ENCODE measurements at places on chromosomes 6 and 20.

- DNase-seq, result no peak
Observed at GRCh38 chr20:57395111-57395966, 4.1 kb downstream of the RBM38 start.

DNA sequence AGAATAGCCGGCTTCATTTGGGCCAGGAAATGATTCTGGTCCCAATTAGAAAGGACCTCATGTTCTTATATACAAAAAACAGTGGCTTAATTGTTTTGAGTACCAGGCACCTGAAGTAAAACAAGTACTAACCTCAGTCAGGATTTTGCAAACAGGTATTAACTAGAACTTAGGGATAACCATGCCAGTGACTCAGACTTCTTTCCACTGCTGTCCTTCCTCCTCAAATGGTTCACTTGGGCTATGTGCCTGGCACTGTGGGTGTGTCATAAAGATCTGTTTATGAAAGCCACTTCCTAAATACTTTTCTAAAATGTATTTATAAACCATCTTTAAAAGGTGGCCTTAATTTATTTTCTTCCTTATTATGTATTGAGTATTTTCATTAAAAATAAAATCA lies 10.7 kb downstream of the CLDN20 start:
- DNase-seq, result peak; percentile 25

DNA sequence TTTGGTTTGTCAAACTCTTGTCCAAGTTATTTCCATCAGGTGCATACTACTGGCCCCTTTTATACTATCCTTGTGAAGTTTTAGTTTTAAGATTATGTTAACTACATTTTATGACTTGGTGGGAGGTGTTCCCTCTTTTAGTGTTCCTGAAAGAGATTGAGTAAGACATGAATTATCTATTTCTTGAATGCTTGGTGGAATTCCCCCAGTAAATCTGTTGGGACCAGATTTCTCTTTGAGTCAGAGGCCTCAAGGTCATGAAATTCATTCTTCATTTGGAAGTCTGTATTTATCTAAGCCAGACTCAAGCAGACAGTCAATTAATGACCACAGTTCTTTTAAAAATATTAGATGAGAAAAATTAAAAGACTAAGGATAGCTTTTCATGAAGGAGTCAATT lies 81.3 kb downstream of the MOXD1 start:
- DNase-seq, result peak; percentile 55

- no peak for DNase-seq
Observed at GRCh38 chr6:34349211-34349610, 43.3 kb downstream of the NUDT3 start.

- DNase-seq, result no peak
Observed at GRCh38 chr6:38593409-38593808, 46.3 kb downstream of the BTBD9 start.

- no peak for DNase-seq
Observed at GRCh38 chr6:19452495-19452894, 384.7 kb upstream of the ID4 start.

DNA sequence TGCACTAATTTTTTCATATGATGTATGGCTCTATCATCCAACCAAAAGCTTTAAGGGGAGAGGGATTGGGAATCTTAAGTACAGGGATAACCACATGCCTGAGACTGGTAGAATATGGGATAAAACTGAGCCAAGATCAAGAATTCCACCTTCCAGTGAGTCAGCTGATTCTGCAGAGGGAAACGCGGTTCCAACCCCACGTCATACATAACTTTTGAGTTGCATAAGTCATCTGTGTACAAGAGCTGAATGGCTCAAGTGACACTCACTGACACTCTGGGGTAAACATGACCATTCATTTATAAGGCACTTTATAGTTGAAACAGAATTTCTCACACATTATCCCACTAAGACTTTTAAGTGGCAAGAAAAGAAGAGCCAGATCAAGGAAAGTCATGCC lies 16.4 kb downstream of the TRIM27 start:
- peak; percentile 89 for DNase-seq

DNA sequence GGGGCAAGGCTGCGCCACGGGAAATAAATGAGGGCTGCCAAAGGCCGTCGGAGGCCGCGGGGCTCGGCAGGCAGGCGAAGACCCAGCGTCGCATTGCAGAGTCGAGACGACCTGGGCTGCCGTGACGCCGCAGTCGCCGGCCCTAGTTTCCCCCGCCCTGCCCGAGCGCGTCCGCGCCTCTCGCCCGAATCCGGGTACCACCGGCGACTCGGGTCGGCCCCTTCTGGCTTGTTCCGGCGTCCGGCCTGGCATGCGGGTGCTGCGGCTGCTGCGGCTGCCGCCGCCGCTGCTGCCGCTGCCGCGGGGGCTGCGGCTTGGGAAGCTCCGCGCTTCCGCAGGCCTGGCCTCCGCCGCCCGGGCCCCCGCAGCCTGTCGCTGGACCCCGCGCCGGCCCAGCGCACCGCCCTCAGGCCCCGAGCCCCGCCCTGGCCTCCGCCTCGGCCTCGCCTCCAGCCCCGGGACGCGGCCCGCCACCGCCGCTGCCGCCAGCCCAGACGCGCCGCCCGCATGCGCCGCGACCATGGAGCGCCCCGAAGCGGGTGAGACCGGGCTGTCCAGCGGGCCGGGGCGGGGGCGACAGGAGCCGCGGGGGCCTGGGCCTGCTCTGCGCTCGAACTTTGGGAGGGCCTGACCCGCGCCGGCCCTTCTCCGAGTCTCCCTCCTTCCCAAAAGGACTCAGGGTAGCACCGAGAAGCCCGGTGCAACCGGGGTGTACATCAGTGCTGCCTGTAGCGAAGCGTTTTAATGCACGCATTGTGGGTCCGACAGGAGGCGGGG lies at the start of gene AKAP7:
Gene AKAP7 (plus strand): TSS at position 224 of the 777 bp plus-strand sequence. CDS start 297 bp downstream, at position 521.
- DNase-seq, result peak; percentile 37

DNA sequence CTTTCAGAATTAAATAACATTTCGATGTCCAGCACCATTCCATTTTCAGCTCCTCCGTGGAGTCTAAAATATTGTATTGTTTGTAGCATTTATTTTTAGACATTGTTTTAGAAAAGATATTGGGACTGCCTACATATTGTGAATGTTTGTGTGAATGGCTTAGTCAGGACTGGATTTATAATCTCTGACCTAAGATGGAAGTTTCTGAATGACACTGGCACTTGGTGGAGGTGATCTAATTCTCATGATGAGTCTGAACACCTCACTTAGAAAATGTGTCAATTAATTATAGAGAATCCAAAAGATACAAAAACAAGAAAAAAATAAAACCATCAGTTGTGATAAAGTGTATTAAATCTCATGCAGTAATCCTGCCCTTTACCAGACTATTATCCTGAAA lies 60.8 kb upstream of the HBS1L start:
- no peak for DNase-seq

- no peak for DNase-seq
Observed at GRCh38 chr6:105270511-105270910, 90.7 kb upstream of the POPDC3 start.

GRCh38 chr6:43211955-43212354 lies 17.3 kb downstream of the DNPH1 start:
- DNase-seq, result no peak

- DNase-seq, result no peak
Observed at GRCh38 chr6:99821164-99821563, 172.9 kb downstream of the MCHR2 start.

DNA sequence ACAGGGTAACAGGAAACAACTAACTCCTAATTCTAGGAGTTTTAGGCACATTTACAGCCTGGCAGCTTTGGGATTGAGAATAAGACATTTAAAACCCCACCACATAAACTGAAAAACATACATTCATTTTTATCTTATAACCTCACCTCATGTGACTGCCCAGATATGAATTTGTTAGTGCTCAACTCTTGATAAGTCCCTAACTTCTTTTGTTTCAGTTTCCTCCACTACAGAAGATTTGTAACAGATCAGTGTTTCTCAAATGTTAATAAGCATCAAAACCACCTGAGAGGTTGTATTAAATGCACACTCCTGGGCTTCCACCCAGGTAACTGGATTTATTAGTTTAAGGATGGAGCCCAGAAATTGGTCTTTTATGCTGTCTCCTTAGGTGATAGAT lies 190.1 kb upstream of the ARID1B start:
- DNase-seq, result no peak

GRCh38 chr6:165618241-165618640 lies 44.8 kb downstream of the PDE10A start:
- DNase-seq, result peak; percentile 52

DNA sequence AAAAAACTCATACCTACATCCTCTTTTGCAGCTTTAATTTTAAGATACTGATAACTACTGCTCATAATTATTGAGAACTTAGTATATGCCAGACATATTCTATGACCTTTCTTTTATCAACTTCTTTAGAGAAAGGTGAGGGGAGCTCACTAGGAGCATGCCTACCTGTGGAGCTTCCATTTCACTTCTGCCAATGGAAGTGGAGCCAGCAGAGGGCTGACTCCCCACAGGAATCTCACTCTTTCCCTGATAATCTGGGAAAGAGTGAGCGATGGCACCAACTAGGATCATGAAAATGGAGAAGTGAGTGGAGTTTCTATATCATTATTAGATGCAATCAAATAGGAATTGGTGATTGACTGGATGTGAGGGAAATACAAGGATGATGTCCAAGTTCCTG lies 484.9 kb downstream of the LMBRD1 start:
- DNase-seq, result no peak

DNA sequence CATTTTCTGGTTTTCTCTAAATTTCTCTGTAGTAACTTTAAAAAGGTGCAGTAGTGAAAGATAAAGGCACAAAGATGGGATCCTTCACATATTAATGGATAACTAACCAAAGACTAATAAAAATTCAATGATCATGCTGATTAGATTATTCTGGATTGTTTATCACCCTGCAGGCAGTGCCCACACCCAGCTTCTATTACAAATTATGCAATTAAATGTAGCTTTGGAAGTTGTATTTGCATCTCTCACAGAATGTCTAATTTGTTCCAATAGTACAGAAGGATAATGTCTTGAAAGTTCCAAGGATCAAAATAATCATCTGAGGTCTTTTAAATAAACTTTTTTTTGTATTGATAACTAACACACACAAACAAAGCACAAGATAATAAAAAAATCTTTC lies 837.6 kb downstream of the HACE1 start:
- DNase-seq, result no peak

DNA sequence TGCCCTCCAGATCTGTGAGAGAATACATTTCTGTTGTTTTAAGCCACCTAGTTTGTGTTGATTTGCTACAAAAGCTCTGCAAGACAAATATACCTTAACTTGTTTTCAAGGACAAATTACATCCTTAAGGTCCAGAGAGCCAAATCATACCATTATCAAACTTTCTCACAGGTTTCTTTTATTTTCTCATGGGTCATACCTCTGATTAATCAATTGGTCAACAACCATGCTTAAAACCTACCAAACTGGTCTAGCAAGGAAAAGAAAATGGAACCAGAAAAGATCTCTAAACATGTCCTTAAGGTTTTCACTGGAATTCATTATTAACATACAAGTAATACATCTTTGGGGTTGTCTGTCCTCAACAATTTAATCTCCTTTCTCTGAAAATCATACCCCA lies 535.0 kb downstream of the CD83 start:
- no peak for DNase-seq

DNA sequence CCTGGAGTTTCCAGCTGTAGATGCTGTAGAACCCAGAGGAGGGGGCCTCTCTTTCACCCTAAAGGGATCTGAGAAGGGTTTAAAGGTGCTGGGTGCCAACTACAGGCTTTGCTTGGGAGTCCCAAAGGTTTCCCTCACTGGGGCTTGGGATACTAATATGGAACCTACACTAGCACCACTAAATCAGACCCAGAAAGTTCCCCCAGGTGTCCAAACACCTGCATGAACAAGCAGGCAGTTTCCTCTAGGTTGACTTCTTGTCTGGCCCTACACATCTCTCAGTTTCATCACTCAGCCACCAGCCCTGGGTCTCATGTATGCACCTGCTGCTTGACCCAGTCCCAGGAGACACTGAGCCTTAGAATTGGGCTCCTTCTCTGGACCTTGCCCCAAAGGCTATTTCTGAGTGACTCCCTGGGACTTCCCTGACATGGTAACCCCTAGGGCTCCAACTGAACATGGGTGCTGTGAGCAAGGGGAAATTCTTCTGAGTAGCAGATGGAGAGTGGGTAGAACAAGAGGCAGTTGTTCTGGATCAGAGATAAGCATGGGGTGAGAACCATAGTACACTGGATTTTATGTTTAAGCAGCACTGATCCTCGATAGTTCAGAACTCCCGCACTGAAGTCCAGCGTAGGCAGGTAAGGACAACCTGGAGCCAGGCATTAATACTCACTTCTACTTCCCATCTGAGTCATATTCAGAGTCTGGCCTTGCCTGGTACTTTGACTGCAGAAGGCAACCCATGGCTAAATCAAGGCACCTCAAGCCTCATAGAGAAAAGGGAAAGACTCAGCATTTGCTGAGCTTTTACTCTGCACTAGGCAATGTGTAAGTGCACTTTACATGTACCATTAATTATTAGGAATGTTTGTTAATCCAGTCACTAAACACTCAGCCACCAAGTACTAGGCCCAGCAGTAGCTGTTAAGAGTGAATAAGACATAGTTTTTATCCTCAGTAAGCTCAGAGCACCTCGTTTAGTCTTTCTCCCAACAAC lies 16.8 kb downstream of the BCL2L1 start:
- DNase-seq, result no peak

- DNase-seq, result no peak
Observed at GRCh38 chr6:158789115-158789917, 29.9 kb downstream of the EZR start.

- DNase-seq, result no peak
Observed at GRCh38 chr6:36730424-36731380, 33.1 kb downstream of the RAB44 start.

DNA sequence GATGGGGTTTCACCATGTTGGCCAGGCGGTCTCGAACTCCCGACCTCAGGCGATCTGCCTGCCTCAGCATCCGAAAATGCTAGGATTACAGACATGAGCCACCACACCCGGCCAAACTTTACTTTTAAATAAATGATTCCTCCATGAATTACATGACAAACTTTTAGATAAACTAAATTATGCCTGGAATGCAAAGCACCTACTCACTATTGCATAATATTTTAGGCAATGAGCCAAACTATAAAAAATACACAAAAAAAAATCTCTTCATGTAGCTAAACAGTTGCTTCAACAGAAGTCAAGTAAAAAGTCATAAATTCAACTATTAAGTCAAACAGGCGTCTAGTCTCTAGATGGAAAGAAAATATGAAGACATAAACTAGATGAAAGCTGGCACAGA lies 56.5 kb downstream of the PTPRK start:
- peak; percentile 13 for DNase-seq

DNA sequence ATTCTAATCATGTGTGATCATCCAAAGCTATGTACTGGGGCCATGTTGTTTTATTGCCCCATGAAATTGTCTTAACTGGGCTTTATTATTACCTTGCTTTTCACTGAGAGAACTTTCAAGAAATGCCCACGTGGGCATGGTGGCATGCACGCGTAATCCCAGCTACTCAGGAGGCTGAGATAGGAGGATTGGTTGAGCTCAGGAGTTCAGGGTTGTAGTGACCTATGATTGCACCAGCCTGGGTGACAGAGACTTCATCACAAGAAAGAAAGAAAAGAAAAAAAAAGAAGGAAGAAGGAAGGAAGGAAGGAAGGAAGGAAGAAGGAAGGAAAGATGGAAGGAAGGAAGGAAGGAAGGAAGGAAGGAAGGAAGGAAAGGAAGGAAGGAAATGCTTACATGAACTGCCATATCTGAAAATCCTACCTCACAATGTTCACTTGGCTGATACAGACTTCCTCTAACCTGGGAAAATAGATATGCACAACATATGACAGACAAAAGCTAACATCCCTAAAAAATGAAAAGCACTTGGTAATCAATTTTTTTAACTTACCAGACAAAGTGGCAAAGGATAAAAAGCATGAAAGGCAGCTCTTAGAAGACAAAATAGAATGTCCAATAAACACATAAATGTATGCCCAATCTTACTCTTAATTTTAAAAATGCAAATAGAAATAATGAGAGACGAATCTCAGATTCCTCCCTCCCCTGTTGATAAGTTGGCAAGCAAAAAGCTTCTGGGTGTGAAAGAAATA lies 25.5 kb upstream of the TMEM244 start:
- no peak for DNase-seq

All from brain microvascular endothelial cell (primary cell).